ENCODE measurements at places on chromosomes 6 and 20.
A peak's percentile ranks its signal among the peaks of the same experiment; 100 is the strongest.

- DNase-seq: no peak
Observed at GRCh38 chr20:38985603-38986170, 23.5 kb downstream of the DHX35 start.

GRCh38 chr6:36766399-36766945 lies 68.8 kb downstream of the RAB44 start:
- DNase-seq: no peak

DNA sequence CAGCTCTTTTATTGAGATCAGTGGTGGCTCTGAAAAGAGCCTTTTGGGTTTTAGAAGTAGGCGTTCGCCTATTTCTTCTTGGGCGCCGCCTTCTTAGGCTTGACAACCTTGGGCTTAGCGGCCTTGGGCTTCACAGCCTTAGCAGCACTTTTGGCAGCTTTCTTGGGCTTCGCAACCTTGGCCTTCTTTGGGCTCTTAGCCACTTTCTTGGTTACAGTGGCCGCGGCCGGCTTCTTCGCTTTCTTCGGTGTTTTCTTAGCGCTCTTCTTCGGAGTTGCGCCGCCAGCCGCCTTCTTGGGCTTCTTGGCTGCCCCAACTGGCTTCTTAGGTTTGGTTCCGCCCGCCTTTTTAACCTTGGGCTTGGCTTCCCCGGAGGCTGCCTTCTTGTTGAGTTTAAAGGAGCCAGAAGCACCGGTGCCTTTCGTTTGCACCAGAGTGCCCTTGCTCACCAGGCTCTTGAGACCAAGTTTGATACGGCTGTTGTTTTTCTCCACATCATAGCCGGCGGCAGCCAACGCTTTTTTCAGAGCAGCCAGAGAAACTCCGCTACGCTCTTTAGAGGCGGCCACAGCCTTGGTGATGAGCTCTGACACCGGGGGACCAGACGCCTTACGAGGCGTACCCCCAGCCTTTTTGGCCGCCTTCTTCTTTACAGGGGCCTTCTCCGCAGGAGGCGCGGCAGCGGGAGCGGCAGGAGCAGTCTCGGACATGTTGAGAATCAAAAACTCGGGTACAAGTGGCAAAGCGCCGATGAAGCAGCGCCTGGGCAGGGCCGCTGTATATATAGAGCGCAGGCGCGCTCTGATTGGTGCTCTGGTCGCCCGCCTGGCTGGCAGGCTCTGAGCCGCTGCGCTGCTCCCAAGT lies 31.3 kb upstream of the HFE start:
- peak; percentile 83 for DNase-seq

DNA sequence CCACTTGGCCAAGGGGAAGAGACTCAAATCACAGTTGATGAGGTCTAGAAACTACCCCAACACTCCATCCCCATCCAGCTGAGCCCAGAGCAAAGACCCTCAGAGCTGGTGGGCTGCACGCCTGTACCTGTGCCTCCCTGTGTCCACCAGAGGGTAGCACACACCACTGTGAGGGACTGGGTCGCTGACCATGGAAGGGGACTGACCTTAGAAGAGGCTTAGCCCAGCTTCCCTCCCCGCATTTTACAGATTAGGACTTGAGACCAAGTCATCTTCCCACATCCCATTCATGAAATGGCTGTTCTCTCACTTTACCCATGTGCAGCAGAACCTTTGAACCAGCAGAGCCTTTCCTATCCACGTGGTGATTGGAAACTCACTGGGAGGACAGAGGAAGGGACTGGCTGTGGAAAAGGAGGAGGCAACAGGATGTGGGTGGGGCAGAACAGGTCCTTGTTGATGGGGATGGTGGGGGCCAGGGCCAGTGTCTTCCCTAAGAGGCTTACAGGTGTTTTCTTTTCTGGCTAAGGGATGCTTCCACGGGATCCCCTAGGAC lies 44.3 kb downstream of the CPXM1 start:
- DNase-seq: no peak

DNA sequence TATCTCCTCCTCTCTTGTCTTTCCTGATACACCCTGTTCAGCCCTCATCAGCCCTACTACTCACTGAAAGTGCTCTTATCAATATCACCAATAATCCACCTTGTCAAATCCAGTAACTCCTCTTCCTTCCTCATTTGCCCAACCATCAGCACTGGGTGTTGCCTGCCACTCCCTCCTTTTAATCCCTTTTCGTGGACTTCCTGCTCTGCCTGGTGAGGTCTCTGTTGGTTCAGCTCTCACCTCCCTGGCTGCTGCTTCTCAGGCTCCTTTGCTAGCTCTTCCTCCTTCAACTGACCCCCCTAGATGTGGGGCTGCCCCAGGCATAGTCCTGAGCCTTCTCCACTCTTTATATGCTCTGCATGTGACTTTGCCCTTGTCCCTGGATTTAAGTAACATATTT lies 92.5 kb downstream of the PREP start:
- no peak for DNase-seq

GRCh38 chr6:80959034-80959433 lies 793.4 kb downstream of the TENT5A start:
- no peak for DNase-seq

DNA sequence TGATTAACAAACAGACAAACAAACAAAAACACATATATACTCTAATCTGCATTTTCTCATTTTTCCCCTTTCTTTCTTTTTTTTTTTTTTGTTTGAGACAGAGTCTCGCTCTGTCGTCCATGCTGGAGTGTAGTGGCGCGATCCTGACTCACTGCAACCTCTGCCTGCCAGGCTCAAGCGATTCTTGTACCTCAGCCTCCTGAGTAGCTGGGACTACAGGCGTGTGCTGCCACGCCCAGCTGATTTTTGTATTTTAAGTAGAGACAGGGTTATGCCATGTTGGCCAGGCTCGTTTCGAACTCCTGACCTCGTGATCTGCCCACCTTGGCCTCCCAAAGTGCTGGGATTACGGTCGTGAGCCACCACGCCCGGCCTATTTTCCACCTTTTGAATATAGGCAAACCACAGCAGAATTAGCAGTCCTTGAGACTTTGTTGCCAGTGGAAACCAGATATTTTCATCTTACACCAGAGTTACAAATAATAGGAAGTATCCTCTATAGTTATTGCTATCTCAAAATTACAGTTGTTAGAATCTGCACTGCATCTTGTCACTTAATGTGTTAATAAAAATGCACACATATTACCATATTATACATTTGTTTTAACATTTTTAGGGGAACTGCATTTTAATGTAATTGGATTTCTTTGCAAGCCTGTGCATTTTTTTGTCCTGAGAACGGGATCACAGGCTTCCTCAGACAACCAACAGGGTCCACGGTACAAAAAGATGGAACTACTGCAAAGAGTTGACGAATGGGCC lies 208.2 kb upstream of the ZNF217 start:
- DNase-seq: no peak

All from NCI-H2081 (cell line).